ENCODE measurements at places on chromosomes 7 and 10.

DNA sequence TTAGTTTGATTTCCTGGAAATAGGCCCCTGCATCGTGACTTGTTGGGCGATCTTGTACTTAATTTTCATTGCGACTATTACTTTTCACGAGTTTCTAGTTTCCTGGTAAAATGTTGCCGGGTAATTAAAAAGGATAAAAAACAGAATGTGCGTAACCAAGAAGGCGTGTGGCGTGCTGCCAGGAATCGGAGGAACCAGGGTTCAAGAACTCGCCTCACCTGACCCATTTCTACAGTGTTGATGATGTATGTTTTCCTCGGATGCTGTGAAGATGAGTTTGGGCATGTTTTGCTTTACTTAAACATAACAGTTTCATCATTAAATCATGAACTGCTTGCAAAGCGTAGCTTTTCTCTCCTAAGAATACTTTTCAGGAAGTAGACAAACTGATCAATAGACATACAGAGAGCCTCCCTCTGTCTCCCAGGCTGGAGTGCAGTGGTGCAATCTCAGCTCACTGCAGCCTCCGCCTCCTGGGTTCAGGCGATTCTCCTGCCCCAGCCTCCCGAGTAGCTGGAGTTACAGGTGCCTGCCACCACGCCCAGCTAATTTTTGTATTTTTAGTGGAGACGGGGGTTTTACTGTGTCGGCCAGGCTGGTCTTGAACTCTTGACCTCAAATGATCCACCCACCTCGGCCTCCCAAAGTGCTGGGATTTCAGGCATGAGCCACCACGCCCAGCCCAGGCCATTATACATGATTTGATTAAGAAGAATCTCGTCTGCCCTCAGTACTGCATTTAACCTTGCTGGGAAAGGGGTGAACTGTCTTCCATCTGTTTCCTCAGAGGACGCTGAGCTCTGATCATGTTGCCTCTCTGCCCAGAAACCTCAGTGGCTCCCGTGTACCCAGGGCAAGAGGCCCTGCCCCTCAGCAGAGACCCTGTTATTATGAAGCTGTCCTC is 9.1 kb downstream of the FOXK1 start:
- DNase-seq, result no peak

GRCh38 chr10:33661580-33662336 is 327.3 kb upstream of the NRP1 start:
- DNase-seq, result peak; percentile 2

DNA sequence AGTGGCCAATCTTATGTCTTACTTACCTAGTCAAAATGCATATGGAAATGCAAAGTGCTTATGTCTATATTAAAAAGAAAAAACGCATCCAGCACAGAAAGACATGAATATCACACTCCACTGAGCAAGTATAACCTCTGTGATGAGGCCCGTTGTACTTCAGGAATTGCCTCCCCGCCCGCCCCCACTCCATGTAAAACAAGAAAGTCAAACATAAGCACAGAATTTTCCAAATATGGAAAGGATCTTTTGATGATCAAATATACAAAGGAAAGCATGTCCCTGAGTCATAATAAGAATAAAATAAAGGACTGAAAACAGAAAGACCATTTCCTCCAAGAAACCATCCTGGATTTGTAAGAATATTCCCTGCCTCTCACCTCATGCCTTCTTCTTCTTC is 229.1 kb downstream of the BAMBI start:
- DNase-seq, result no peak

DNA sequence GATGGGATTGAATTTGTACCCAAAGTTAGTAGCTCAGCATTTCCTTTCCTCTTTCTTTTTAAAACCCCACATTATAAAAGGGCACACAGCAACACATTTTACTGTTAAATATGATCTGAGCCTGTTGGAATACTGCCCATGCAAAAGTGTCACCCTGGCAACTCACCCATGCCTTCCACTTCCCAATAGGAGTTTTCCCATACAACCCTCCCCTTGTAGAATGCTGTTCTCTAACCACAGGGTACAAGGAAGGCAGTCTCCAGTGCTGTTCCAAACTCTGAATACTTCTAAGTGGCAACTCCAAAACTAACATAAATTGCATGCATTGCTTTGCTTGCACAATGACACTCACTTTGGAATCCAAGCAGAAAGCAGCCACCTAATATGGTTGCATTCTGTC is 60.8 kb downstream of the NRCAM start:
- DNase-seq, result no peak

GRCh38 chr10:110524859-110525232 is 27.1 kb downstream of the DUSP5 start:
- DNase-seq, result no peak

DNA sequence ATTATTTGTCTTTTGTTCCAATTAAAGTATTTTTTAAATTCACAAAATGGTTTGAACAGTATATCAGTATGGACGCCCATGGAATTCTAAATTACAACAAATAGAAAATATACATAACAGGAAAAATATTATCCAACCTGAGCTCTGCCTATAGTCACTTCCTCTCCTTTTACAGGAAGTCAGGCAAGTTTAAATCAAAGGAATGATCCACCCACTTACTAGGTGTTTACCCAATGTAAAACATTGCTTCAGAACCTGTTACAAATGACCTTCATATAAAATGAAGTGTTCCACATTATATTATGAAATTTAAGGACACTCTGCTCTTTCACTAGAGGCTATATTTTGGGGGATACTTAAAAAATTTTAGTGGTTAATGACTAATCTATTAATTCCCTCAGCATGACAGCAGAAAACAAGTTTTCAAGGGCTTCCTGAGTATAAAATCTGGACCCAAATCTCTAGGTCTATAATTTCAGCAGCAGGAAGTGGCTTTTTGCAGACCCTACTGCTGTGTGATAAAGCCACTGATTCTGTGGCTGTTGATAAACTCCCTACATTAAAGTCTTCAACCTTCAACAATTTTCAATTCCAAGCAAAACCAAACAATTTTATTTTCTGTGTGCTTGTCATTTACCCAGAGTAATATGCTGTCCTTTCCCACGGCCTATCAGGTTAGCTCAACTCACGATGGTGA is 722.6 kb downstream of the GATA3 start:
- peak; percentile 21 for DNase-seq

DNA sequence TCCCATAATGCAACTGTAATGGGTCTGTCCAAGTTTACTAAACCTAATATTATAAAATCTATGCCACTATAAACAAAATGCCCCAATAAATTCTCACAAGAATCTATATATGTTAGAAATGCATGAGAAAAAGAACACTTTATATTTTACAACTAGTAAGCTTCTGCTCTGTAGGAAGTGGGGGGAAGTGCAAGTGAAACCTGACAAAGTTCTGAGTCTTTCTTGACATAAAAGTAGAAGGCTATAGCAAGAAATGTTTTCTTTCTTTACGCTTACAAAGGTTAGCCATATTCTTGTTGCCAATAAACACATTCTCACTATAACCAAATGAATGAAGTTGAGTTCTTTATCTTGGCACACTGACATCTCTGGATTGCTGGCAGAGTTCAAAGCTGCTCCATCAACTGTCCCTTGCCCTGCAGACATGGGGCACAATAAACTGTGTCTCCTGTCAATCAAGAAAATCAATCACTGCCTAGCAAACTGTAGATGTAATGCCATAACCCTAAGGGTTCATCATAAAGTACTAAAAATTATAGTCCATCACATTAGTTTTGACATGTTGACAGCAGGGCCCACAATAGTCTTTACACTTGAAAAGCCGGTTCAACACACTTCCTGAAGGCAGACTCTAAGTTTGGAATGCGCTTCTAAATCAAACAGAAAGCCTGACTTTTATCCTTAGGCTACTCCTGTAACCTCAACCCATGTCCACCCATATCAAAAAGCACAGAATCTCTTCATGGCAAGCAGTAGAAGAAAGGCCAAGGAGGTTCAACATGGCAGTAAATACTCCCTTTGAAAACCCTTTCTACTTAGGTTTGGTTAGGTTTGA is 58.6 kb downstream of the TPK1 start:
- no peak for DNase-seq

GRCh38 chr7:146948703-146949102 is 832.1 kb downstream of the CNTNAP2 start:
- no peak for DNase-seq

DNA sequence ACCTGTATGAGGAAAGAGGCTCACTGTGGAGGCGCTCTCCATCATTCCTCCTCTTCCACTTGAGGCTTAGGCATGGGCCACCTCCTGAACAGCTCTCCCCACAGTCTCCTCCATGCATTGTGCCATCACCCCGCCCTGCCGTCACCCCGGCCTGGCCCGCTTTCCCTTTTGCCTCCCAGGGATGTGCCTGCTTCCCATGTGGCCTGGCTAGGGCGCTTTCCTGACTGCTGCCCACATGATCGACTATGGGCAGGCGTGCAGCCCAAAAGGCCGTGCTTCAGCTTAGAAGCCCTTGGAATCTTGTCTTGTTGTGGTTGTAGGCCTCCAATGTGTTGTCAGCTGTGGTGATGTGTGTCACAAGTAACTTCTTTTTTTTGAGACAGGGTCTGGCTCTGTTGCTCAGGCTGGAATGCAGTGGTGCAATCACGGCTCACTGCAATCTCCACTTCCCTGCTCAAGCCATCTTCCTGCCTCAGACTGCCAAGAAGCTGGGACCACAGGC is 1.8 kb upstream of the ACTR3C start:
- no peak for DNase-seq

DNA sequence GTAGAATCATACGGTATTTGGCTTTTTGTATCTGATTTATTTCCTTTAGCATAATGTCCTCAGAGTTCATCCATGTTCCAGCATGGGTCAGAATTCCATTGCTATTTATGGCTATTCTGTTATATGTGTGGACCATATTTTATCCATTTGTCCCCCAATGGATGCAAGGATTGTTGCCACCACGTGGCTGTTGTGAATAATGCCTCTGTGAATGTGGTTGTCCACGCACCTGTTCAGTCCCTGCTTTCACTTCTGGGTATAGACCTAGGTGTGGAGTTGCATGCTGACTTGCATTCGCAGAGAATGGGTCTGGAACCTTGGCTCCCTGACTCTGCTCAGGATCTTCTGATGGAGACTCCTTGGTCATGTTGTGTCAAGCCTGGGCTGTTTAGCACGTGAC is 199.9 kb downstream of the CAMK1D start:
- DNase-seq, result no peak

- DNase-seq, result no peak
Measured at GRCh38 chr7:74032191-74032490, 4.2 kb downstream of the ELN start.

GRCh38 chr10:48366261-48366660 is 59.8 kb downstream of the MAPK8 start:
- DNase-seq, result no peak

DNA sequence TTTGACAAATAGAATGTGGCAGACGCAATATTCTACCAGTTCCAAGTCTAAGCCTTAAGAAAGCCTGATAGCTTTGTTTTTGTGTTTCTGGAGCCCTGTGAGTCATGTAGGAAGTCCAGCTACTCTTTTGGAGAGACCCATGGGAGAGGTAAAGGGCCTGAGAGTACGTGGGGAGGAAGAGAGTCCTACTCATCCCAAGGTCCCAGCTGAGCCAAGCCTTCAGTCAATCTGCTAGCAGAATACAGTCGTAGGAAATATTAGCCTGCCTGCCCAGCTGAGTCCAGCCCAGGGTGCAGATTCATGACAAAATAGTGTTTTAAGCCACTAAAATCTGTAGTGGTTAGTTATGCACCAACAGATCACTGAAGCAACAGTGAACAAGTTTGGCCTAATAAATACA is 9.0 kb upstream of the GNA12 start:
- DNase-seq, result no peak

DNA sequence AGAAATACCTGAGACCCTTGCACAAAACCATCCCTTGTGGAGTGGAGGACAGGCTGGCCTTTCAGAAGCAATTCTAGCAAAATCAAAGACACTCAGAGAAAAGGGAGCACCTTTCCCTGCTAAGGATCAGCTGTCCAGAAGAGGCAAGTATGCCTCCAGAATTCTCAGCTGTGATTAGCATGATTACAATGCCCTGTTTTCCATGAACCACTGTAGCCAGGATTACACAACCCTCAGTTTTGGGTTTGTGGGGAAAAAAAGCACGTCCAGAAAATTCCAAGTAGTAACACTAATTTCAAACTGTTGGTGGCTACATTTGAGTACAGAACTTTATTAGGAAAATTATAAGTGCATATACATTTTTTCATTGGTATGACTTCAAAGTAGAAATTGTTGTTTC is 15.0 kb downstream of the CXCL12 start:
- no peak for DNase-seq

DNA sequence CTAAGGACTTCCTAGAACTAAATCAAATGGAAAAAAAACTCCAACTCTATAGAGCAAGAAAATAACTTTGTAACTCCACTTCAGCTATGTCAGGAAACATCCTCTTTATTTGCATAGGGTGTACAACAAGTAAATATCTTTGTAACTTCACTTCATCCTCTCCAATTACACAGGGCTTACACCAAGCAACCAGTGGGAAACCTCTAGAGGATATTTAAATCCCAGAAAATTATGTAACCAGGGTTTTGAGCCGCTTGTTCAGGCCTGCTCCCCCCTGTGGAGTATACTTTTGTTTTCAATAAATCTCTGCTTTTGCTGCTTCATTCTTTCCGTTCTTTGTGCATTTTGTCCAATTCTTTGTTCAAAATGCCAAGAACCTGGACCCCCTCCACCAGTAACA is 22.2 kb downstream of the LIPJ start:
- DNase-seq, result no peak

GRCh38 chr7:99080679-99081078 is 63.2 kb downstream of the SMURF1 start:
- no peak for DNase-seq

DNA sequence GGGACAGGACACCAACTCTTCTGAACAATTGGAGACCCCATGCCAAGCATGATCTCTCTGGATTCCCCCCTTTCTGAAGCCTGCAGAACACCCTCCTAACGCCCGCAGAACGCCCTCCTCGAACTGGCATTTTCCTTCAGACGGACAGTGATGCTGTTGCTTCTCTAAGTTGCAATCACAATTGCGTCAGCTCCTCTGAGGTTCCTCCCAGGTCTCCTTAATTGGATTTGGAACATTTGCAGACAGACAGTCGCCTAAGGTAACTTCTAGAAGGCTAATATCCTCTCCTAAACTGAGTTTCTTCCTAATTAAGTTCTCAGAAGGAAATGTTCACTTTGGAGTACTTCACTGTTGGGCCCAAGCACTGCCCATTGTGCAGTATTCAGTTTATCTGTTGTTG is 20.5 kb upstream of the SERPINE1 start:
- DNase-seq, result no peak

DNA sequence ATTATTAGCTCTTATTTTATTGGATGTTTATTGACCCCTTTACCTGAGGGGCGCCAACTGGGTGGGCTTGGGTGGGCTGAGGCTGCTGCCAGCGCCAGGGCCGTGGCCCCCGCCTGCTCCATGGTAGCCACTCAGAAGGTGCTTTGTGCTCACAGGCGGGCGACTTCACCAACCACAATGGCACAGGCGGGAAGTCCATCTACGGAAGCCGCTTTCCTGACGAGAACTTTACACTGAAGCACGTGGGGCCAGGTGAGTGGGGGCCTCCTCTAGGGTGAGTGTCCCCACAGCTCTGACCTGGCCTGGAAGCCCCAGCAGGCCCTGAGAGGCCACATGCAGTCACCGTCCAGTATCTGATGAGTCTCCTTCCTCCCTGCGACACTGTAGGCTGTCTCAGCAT is 4.1 kb downstream of the PPIF start:
- DNase-seq, result no peak
